ENCODE measurements at places on chromosomes 7 and 10.

GRCh38 chr7:133931053-133931452 lies 196.1 kb upstream of the LRGUK start:
- DNase-seq, result no peak

GRCh38 chr7:22393913-22394729 lies 37.2 kb upstream of the RAPGEF5 start:
- DNase-seq, result no peak

DNA sequence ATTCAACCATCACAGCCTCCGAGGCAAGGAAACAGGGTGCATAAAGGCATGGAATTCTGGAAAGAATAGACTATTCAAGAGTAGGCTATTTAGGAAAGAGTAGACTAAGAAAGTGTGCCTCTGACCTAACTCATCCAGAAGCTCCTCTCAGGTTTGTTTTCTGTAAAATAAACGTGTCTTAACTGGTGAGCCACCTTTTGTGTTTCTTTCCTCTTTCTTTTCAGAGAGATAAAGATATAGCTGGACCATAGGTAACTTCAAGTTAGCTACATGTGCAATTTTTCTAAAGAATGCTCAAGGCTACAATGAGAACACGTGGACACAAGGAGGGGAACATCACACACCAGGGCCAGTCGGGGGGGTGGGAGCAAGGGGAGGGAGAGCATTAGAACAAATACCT lies 577.0 kb downstream of the TYW1 start:
- DNase-seq, result no peak

GRCh38 chr7:29116361-29117200 lies 29.8 kb downstream of the CPVL start:
- no peak for DNase-seq

DNA sequence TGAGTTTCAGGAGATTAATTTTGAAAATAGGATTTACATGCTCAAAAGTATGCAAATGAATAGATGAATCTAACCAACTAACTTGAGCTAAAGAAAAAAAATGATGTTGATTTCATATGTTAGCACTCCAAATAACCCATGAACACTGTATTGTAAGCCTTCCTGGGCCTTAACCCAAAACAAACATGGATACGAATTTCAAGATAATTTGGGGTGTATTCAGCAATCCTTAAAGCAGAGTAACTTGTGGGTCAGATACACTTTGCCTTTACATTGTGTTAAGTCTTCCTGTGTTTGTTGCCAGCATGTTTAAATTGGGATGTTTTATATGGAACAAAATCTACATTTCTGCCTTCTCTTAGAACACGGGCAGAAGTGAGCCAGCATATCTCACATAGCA lies 124.2 kb upstream of the WDR11 start:
- peak; percentile 65 for DNase-seq

- peak; percentile 70 for DNase-seq
These were observed 1.8 kb downstream of the LAMB1 start for GRCh38 chr7:108000875-108001763.

DNA sequence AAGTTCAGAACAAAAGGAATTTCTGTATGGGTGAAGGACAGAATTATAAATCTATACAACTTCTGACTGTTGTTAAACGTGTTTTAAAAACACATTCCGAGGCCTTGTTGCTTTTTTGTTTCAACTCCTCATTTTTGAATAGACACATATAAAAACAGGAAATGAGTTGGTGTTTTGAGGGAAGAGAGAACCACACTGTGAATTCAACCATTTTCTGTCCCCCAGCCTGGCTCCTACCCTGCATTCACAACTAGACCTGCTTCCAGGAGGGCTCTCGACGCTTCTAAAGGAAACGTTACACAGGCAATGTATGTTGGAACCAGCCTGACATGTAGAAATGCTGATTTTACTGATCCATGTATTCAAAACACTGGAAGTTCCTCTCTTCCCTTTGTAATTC lies 76.5 kb downstream of the OR13A1 start:
- DNase-seq, result no peak

DNA sequence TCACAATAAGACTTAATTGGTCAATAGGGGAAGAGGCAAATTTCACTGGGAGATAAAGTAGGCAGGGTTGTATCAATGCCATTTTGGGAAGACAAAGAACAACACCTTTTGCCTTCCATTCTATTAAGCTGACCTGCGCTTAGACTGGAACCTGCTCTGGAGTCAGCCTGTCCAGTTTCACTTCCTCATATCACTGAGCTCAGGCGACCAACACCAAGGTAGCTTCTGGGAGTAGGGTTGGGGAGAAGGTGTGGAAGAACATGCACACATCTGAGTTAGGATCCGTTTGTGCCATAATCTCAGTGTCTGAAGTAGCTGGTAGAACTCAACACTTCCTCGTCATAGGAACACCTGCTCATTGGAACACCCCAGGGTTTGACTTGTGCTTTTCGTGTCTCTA lies 527.4 kb upstream of the IGFBP3 start:
- no peak for DNase-seq

- peak; percentile 26 for DNase-seq
These were observed 56.5 kb upstream of the EEPD1 start for GRCh38 chr7:36096460-36097095.

- DNase-seq, result no peak
These were observed 45.8 kb downstream of the RNLS start for GRCh38 chr10:88537322-88537721.

DNA sequence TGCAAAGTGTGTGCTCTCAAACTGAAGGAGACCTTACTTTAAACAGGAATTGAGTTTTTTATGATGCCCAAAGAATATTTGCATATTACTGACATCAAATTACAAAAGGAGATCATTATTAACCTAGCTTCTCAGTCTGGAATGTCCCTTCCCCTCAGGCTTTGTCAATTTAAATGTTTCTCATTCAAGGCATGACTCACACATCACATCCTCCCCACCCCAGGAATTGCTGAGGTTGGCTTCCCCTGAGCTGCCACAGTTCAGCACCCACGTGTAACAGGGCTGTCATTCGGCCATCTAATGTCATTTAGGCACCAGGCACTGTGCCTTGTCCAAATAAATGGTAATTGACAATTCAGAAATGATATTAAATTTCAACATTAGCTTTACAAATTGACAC lies 305.9 kb upstream of the MGMT start:
- DNase-seq, result peak; percentile 6

DNA sequence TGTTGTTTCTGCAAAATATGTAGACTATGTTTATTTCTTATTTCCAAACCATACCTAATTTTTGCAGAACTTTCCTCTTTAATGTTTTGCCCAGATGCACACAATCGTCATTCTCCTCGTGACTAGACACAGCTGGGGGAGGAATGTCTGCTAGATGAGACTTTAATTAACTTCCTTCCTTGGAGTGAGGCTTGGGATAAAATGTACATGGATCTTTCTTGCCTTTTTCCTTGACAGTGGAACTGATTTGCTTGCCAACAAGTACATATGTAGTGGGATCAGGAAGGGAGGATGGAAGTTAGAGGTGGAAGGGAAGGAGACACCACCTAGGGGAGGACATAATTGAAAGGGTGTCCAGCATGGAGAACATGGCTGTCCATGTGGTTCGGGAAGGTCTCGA lies 172.5 kb downstream of the VTI1A start:
- DNase-seq, result no peak

DNA sequence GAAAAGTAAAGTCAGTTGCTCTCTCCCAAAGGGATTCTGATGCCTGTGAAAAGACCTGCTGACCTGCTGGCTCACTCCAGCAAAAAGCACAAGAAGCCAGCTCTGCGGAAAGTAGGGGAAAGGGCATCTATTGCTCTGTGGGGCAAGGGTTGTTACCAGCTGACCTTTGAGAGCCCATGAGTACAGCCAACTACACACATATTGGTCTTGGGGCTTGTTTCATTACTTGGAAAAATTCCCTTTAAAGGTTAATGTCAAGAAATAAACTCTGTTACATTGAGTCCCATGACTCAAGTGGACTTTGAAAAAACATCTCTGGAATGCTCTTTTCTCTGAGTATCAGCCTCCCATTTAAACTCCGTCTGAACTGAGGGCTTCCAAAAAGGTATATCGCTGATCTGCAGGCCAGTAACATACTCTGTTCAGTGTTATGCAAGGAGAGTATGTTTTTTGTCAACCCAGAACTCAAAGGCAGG lies 53.2 kb downstream of the PANK1 start:
- peak; percentile 29 for DNase-seq

DNA sequence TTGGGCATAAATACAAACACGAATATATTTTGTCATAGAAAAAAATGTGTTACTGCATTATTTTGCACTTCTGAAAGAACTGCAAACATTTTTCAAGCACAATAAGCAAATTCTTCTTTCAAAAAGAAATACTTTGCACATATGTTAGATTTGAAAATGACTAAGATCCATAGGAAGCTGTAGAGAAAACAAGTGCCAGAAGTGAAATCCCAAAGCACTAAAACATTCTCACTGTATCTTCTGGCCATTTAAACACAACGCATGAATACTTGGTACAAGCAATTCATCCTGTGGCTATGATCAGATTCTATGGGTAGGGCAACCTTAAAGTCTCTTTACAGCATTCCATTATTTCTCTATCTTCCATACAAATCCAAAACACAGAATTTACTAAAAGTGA lies 225.4 kb upstream of the IMMP2L start:
- no peak for DNase-seq

DNA sequence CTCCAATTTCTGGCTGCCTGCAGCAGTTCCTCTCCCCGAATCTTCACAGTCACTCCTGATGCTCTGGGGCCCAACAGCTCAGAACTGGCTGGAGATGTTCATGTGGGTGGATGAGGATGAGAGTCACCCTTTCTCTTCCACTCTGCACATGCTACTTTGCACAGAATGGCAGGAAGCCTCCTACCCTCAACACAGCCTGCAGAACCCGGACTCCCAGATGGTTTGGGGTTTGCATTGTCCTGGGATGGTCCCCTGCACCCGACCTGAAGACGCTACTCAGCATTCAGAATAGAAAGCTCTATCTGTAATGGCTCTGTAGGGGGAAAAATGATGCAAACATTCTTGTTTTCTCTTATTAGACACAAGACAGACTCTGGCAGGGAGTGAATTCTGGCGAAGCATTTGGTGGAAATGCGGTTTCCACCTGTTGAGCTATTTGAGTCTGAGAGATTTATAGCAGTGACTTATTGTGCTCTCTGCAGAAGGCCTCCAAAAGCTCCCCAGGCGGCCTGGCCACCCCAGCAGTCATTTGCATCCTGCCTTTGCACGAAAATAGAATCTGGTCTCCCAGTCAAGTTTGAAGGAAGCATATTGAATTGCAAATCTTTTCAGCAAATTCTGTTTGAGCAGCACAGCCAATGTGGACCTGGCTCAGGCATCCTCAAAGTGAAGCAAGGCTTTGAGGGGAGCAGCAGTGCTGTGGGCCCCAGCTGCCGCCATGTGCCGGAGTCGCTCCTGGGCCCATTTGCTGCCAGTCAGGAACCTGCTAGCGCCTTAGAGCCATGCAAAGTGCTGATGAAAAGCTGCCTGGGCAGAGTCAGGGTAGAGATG lies 309.3 kb downstream of the TCERG1L start:
- no peak for DNase-seq

GRCh38 chr10:129279446-129280154 lies 187.4 kb upstream of the MGMT start:
- DNase-seq, result no peak

- DNase-seq, result no peak
These were observed 56.1 kb downstream of the ABI1 start for GRCh38 chr10:26804418-26805393.

DNA sequence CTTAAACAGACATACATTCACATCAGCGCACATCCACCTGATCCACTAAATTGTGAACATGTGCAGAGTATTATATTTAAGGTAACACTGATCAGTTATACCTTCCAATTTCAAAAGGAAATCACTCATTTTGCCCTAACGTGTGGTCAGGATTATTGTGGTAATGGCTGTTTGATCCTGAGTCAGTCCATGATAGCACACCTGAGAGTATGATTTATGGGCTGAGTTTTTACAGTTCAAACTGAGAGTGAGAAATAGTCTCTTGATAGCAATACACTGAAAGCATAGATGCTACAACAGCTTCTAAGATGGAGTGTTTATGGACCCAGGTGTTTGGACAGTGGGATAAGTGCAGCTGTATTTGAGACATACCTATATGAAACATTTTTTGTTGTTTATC lies 96.7 kb downstream of the KIF20B start:
- DNase-seq, result no peak

DNA sequence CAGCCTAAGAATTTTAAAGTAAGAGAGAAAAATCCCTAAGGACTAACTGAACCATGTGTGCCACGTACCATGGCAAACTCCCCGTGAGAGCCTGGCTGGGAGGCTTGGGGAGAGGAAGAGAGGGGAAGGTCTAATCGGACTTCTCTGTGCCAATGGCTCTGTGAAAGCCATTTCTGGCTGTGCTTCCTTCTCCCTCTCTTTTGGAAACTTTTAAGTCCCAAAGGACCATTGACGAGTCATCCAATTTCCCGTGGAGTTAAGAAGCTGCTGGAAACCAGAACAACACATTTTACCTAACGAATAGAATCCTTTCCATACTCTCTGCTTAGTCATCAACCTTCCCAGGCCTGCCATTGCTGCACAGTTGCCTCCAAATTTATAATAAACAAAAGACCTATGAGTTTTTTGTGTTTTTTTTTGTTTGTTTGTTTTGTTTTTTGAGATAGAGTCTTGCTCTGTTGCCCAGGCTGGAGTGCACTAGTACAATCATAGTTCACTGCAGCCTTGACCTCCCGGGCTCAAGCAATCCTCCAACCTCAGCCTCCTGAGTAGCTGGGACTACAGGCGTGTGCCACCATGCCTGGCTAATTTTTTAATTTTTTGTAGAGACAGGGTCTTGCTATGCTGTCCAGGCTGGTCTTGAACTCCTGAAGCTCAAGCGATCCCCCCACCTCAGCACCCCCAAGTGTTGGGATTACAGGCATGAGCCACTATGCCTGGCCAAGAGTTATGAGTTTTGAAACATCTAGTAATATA lies 13.2 kb downstream of the LAMB1 start:
- DNase-seq, result peak; percentile 82

DNA sequence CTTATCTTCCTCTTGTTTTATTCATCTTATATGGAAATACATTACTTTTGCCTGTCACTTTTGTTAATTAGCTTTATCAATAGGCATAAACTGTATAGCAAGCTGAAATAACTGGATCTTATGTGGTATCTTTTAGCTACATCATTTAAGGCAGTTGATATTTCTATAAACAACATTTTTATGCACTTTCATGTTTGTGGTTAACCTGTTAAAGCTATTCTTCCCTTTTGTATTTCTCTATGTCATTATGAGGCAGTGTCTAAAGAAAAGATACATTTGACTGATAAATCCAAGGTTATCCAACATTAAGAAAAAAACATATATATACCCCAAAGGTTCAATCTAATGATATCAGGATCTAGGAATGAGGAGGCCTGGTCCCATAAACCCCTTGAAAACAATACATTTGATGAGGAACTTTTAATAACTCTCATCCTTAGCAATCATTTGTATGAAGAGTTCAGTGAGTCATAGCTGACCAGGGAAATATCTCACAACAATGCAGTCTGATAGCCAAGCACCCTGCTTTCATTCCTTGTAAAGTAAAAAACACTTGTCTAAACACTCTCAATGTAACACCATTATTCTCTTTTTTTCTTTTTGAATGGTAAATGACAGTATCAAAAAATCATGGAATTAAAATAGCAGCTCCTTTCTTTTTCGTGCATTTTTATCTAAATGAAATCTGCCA lies 300.9 kb downstream of the NEBL start:
- DNase-seq, result peak; percentile 46
